AG08396 (cell line): ENCODE measurements at places on chromosomes 3 and 15.

DNA sequence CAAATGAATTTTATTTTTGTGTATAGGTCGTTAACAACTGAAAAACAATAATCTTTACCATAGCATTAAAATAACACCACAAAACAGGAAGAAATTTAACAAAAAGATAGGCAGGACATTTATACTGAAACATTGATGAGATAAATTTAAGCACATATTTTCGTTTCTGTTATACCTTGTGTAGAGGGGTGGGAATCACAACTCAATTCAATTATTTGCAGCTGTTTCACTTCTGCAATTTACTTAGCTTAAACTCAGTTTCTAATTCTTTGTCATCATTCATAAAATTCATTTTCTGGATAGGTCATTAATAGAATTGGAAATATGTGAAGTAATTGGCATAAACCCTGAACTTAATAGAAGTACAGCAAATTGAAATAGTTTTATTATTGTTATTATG, 42.3 kb downstream of the TP63 start:
- no peak for DNase-seq

DNA sequence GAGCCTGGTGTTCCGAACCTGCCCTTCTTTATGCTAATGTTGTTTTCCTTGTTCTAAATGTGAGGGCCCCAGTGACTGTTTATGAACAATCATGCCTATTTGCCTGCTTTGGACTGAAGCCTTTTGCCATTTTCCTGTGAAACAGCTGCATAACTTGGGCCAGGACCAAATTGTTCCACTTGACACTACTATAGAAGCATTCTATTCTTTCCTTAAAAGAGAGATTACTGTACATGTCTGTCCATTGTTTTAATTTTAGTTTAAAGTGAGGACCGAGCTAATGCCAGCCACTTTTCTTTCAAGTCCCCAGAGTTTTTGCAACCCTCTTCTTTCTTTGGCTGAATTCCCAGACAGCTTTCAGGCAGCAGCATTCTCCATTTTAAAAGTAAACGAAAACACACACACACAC, 980.3 kb downstream of the CADM2 start:
- no peak for DNase-seq

GRCh38 chr3:129535075-129535474, 6.6 kb downstream of the RHO start:
- no peak for DNase-seq

DNA sequence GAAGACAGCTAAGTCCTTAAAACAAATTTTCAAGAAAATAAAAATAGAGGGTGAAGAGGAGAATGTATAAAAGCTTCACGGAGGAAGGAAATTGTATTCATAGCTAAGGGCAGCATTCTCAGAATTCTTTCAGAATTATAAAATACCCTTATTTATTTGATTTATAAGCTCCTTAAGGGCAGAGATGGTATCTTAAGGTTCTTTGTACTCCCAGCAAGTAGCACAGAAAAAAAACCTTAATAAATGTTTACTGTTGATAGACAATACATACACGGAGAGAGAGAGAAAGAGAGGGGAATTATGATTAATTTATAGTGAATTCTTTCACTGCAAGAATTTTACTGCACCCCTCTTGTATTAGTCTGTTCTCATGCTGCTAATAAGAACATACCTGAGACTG, 375.6 kb upstream of the CCDC54 start:
- no peak for DNase-seq

- no peak for DNase-seq
Measured at GRCh38 chr15:82111918-82112317, 66.1 kb upstream of the MEX3B start.

DNA sequence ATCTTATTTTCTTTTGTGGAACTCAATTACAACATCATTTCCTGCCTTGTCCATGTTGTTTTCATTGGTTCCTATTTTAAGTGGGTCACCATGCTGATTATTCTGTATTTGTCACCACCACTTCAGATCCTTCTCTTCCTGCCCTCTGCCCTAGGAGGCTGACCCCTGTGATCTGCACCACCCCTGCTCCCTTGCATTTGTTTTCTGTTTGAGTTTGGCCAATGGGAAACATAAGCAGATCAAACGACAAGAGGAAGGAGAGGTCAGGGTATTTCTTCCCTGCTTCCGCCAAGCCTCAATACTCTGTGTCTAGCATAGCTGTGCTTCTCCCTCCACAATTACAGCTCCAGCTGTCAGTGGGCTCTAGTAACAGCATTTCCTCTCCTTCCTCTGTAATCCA, 71.6 kb downstream of the IMPG2 start:
- DNase-seq: no peak

DNA sequence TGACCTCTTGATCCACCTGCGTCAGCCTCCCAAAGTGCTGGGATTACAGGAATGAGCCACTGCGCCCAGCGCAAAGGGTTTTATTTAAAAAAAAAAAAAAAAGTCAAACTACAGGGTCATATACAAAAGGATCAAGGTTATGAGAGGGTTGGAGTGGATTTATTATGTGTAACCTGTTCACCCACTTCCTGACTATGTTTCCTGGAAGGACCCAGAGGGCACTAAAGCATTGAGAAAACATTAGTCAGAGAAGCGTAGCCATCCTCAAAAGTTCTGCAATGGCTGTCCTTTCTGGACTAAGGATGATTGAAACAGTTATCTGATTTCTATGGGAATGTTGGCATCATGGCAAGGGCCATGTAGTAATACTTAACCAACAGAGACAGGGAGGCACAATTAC, 7.3 kb upstream of the SCAPER start:
- no peak for DNase-seq

DNA sequence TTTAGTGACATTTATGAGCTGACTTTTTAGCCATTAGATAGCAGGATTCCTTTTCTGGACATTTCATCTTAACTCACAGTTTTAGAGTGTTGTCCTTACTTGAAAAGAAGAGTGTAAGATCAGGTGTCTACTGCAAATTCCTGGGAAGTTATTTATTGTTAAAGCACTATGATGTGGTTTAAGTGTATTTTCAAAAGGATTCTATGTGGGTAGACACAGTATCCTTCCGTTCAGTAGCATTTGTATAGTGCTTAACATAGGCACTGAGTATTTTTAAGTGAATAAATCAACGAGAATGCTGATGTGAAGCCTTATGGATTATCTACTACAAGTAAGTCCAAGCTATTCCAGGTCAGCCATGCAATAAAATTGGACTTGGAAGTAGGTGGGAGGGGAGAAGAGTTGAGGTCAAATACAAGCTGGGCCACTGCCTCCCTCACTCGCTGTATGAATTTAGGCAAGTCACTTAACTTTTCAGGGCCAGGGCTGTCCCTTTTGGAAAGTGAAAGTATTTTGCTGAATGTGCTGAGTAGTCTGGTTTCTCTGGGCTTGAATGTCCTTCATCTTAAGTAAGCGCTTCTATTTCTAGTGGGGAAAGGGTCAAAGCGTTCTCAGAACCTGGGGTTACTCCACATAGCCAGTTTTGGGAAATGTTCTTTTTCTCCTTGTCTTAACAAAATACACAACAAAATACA, 48.6 kb downstream of the GAP43 start:
- no peak for DNase-seq

- DNase-seq: no peak
Measured at GRCh38 chr3:74590620-74591262, 23.7 kb downstream of the CNTN3 start.

DNA sequence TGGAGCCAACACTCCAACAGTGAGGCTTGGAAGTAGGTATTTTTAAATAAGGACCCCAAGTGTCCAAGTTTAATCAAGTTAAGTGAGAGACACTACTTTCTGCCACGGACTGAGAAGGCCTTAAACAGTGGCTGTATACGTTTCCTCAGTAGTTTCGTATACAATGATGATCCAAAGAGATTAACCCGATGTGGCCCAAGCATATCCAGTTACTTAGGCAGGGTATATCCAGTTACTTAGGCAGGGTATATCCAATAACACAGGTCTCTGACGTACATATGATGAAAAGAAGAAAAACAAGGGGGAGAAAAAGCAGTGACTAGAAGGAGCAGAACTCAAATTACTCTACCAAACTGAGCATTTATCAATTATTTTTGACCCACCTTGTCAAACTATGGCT, 591.4 kb downstream of the FOXP1 start:
- no peak for DNase-seq

GRCh38 chr3:4819746-4820145, 159.5 kb upstream of the BHLHE40 start:
- no peak for DNase-seq

DNA sequence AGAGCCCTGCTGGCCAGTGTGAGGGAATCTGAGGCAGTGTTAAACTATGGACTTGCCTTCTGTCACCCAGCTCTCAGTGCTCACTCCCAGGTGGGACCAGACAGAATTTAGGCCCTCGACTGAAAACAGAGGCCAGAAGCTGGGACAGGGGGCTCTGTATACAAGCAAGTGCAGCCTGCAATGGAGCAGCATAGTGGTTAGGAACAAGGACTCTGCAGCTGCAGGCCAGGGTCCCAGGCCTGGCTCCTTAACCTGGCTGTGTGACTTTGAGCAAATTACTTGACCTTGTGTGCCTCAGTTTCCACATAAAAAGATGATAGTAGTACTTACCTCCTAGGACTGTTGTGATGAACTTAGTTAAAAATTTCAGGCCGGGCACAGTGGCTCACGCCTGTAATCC, 39.8 kb downstream of the CMTM7 start:
- no peak for DNase-seq
